ENCODE measurements at places on chromosomes 1 and 21.

- DNase-seq = no peak
Observed at GRCh38 chr1:17744666-17745478, 10.3 kb upstream of the ACTL8 start.

DNA sequence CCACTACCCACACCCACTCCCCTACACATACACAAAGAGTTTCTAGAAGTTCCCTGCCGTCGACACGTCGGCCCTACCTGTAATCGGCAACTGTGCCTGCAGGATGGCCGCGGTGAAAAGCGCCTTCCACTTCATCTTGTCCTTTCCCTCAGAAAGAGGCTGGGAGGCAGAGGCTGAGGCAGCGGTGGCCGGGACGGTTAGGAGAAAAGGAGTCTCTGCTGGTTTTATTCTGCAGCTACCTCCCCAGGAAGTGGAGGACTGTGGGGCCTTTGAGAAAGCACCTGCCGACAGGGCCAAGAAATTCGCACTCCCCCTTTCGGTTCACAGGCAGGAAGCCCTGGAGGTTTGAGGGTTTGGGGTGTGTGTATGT, at the start of gene CD247:
Gene CD247 (minus strand): TSS at position 199 of the 370 bp plus-strand sequence. CDS start 64 bp downstream, at position 135.
- no peak for DNase-seq

- no peak for DNase-seq
Observed at GRCh38 chr1:20829531-20829930, 42.4 kb upstream of the HP1BP3 start.

DNA sequence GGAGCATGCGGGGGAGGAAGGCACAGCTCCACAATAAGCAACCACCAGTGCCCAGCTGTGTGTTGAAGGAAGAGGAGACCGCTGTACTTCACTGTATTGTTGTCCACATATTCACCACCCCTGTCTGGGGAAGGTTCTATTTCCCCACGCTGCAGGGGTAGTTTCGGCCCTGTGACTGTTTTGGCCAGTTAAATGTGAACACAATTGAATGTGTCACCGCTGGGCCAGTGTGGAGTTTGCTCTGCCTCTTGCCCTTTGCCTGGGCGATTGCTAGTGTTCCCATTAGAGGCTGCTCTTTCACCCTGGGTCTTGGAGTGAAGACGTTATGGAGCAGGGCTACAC, 32.6 kb downstream of the UBE4B start:
- DNase-seq = no peak

DNA sequence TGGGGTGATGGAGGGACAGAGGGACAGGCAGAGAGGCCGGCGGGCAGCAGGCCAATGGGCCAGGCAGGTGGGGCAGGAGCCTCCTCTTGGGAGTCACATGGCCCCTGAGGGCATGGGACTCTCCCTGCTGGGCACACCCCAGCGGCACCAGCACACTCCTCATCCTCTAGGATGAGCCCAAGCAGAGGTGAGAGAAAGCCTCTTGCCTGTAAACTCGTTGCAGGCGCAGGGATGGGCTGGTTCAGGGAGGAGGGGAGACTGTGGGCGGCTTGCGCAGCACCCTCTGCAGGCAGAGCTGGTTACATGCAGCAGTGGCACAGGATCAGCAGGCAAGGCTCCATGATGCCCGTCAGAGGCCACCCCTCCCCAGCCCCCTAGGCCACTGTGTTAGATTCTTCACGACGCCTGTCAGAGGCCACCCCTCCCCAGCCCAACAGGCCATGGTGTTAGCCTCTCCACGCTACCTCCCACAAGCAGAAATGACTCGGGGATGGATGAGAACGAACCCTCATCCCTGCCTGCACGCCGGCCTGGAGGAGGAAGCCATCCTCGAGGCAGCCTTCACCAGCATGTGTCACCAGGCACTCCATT, 209.7 kb upstream of the VAMP3 start:
- no peak for DNase-seq

GRCh38 chr1:59686574-59686973, 128.2 kb upstream of the HOOK1 start:
- DNase-seq = no peak

GRCh38 chr1:232579466-232579865, 50.5 kb downstream of the SIPA1L2 start:
- DNase-seq = no peak

- DNase-seq = no peak
Observed at GRCh38 chr1:27634985-27635367, at the start of gene FGR. Gene FGR, minus strand, starts transcription at chr1:27635185. Its CDS starts 11,269 bp downstream, at chr1:27623916.

GRCh38 chr1:153362187-153362775, 4.6 kb downstream of the S100A9 start:
- no peak for DNase-seq

DNA sequence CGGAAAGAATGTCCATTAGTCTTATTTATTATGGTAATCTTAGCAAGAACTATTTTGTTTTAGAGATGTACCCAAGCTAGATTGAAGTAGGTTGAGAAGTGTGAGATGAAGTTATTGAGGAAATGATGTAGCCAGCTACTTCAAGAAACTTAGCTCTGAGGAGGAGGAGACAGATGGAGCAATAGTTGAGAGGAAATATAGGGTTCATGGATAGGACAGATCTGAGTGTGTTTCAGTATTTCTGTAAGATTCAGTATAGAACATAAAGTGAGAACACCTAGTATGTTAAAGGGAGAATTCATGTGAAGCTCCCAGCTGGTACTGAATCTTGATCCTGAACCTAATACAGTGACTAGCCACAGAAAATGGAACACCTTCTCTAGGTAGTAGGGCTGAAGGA, 28.9 kb downstream of the TSNAX start:
- DNase-seq = no peak

GRCh38 chr1:156893048-156893953, at the start of gene PEAR1:
Gene PEAR1, plus strand, starts transcription at chr1:156893718. Its CDS starts 10,209 bp downstream, at chr1:156903927.
- DNase-seq = no peak

GRCh38 chr1:226649244-226649643, 89.8 kb downstream of the ITPKB start:
- no peak for DNase-seq

DNA sequence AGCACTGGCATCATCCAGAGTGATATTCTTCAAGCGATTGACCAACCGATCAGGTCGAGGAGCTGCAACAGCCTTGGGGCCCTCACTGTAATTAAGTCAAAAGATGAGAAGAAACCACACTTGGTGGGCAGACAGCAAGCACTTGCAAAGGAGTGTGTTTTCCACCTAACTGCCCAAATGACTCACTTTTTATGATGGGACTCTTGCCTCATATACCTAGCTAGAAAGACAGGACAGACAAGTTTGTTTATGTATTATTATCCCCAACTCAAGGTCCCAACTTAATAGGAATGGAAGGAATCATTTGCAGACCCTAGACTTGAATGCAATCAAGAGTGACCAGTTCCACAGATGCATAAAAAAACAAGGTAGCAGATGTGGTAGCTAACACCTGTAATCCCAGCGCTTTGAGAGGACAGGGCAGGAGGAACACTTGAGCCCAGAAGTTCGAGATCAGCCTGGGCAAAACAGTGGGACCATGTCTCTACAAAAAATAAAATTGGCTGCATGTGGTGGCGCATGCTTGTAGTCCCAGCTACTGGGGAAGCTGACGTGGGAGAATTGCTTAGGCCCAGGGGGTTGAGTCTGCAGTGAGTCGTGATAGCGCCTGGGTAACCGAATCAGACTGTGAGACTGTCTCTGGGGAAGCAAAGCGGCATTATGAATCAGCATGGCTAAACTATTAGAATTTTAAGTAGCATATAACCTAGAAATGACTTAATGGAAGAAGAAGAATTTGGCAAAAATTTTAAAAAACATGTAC, 2.3 kb upstream of the NRAS start:
- no peak for DNase-seq

GRCh38 chr1:25063591-25064416, 133.7 kb upstream of the RUNX3 start:
- DNase-seq = no peak

DNA sequence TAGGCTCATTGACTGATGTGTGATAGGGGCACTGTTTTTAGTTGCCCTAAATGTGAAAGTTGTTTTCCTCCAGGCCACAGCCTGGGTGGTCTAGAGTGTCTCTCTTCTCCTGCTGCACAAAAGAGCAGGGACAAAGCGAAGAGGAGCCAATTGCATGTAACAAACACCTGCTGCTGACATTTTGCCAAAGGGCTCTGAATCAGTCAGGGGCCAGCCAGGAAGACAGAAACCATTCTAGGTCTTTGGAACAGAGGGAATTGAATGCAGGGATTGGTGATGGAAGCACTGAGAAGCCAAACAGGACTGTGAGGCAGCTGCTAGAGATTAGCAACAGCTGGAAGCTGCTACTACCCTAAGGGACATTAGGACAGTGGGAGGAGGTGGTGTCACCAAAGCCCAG, 185.3 kb upstream of the POU3F1 start:
- DNase-seq = no peak

DNA sequence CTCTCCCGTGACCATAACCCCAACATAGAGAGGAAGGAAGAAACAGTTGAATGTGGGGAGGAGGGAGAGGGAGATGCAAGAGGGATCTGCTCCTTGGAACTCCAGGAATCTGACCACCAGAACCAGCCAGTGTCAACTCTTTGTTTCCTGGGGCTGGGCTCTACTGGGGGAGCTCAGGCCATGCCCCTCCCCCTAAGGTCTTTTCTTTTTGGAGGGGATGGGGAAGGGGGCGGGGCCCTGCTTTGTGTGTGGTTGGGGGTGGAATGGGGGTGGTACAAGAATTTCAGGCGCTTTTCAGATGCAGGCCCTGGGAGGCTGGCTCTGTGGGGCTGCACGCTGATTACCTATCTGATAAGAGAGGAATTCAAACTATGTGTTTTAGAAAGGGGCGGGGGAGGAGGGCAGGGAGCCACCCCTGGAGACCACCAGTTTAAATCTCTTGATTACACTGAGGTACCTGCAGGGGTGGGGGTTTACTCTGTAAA, 8.3 kb downstream of the LIN28A start:
- no peak for DNase-seq

DNA sequence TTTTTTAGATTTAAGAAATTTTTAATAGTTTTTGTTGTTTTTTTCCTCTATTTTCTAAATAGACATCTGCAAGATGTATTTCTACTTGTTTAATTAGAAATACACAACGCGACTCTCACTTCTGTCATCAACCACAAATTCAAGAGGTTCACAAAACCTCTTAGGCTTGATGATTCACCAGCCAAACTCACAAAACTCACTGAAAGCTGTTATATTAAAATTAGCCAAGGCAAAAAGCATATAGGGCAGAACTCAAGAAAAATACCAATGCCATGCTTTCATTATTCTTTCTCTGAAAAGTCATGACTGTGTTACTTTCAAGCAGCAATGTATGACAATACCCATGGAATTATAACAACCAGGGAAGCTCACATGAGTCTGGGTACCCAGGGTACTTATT, 487.0 kb upstream of the RGS18 start:
- DNase-seq = no peak

DNA sequence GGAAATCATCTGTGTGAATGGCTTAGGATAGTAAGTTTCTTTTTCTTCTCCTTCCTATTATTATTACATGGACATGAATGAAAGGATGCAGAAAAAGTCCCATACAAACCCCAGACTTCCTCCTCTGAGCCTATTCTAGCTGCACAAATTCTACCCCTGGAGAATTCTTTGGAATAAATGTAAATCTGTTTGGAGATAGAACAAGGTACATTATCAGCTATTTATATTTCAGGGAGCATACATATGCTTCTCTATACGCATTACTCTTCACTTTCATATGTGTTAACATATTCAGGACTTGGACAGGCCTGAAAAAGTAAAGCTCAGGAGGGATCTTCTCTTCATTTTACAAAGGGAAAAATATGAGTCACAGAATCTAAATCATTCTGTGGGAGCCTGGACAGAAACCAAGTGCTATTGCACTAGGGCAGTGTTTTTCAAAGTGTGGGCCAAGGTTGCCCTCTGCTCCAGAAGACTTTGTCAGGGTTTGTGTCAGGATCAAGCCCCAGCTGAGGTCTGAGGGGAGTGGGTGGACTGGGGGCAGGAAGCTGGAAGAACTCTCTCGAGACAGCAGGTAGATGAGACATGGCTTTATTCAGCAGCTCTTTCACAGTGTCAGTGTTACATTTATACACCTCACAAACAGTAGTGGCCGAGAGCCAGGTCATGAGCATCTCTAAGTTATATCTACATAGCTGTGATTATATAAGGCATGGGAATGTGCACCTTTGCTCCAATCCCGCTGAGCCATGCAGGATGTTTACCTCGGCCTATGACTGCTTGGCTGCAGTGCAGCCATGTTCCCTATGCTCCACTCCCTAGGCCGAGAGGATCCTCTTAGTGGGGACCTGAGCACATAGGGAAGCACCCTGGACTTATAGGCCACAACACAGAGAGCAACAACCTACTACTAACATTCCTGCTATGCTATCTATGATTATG, 114.3 kb downstream of the GDAP2 start:
- DNase-seq = no peak

DNA sequence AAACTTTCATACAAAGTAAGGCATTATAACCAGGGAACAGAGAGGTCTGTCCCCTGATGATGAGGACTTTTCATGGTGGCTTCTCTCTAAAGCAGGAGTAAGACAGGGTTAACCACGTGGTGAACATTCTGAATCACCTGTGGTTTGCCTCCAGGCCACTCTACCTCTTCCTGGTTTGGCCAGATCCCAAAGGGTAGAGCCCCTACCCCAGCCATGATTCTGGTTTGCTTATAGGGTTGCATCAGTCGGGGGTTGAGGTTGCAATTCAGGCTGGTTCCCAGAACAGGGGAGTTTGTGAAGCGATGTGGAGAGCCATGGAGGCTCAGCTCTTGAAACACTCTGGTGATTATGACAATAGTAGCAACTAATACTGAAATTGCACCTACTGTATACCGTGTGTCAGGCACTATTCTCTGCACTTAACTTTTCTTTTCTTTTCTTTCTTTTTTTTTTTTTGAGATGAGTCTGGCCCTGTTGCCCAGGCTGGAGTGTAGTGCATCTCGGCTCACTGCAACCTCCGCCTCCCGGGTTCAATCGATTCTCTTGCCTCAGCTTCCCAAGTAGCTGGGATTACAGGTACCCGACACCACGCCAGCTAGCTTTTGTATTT, 8.3 kb downstream of the CNR2 start:
- DNase-seq = no peak

- no peak for DNase-seq
Observed at GRCh38 chr1:233229288-233229687, 66.2 kb downstream of the PCNX2 start.

DNA sequence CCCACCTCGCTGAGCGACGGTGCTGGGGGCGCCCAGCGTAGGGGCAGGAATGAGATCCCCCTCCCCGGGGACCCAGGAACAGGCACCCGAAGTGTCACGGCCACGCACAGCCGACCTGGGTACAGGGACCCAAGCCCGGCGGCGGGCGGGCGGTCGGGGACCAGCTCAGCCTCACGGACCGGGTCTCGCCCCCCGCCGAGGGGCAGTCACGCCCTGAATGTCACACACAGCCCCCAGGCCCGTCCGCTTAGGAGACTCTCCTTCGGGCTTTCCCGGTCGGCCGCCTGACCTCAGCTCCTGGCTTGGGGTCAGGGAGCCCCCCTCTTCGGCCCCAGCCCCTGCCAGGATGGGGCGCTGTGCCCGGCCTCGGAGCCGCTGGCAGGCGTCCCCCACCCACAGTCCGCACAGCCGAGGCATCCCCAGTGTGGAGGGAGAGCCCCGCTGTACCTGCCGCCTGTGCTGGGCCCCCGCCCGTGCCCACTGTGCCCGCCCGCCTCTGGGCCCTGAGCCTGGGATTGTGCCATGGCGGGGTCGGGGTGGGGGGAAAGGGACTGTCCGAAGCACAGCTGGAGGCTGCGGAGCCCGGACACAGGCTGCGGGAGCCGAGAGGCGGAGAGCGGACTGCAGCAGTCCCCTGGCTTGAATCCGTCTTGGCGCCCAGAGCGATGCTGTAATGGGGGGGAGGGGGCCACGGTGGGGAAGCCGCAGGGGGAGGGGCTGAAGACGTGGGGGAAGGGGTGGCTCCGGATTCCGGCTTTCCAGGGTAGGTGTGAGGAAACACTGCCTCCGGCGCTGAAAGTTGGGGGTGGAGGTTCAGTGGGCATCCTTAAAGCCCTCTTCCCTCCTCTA, 627 bp upstream of the DLGAP3 start:
- DNase-seq = no peak

- DNase-seq = no peak
Observed at GRCh38 chr1:216710055-216710454, 13.2 kb downstream of the ESRRG start.
